ENCODE measurements at places on chromosomes 2 and 18. TPM values are rescaled to one million over a fixed set of nuclear protein-coding genes. Genes with fewer than 3 reads are reported as not detected.

The POTEJ gene
- not detected for total RNA-seq

The CAMKMT gene
- total RNA-seq = 3.8 TPM

The PARD3B gene
- total RNA-seq = 3.0 TPM

The MPHOSPH10 gene
- 21.7 TPM for total RNA-seq

The POTEI gene
- total RNA-seq = 0.05 TPM

The CEP192 gene
- 18.4 TPM for total RNA-seq

The MGAT4A gene
- 68.6 TPM for total RNA-seq

The ALKAL2 gene
- not detected for total RNA-seq

The C1QL2 gene
- not detected for total RNA-seq

The TDRD15 gene
- total RNA-seq = not detected

The TTC31 gene
- 22.0 TPM for total RNA-seq

The CD28 gene
- not detected for total RNA-seq

The GPR155 gene
- total RNA-seq = 0.74 TPM

The TLX2 gene
- total RNA-seq = not detected

The CHMP3 gene
- total RNA-seq = 61.3 TPM

The GPBAR1 gene
- not detected for total RNA-seq

The G6PC2 gene
- not detected for total RNA-seq

The CNGA3 gene
- total RNA-seq = 0.05 TPM

The POTEC gene
- total RNA-seq = not detected

The ATAD2B gene
- 4.7 TPM for total RNA-seq

The PKDCC gene
- 1.3 TPM for total RNA-seq

The DUSP2 gene
- 0.74 TPM for total RNA-seq

The GRB14 gene
- total RNA-seq = 2.6 TPM

The SERPINB3 gene
- not detected for total RNA-seq

The GLB1L gene
- total RNA-seq = 7.5 TPM

The CRYBA2 gene
- not detected for total RNA-seq

The HOXD10 gene
- 7.5 TPM for total RNA-seq

The B3GNT2 gene
- total RNA-seq = 24.0 TPM

The UCN gene
- total RNA-seq = not detected

The CD226 gene
- total RNA-seq = 0.13 TPM

The KCNG2 gene
- total RNA-seq = not detected

The TRABD2A gene
- 0.60 TPM for total RNA-seq

The KLHL30 gene
- not detected for total RNA-seq

The PRSS56 gene
- total RNA-seq = not detected

The ZC3H8 gene
- 3.3 TPM for total RNA-seq

The NT5C1B gene
- total RNA-seq = not detected

The BMP10 gene
- not detected for total RNA-seq

The ST6GAL2 gene
- total RNA-seq = not detected

The HOXD9 gene
- 13.6 TPM for total RNA-seq

The TUBA4B gene
- total RNA-seq = not detected

The CACNB4 gene
- not detected for total RNA-seq

The DNER gene
- total RNA-seq = 2.6 TPM

The ZRANB3 gene
- total RNA-seq = 4.9 TPM

The NIFK gene
- 54.8 TPM for total RNA-seq

The C1GALT1C1L gene
- not detected for total RNA-seq

The SLC39A10 gene
- 19.3 TPM for total RNA-seq

The CKAP2L gene
- total RNA-seq = 21.0 TPM

The RGPD3 gene
- total RNA-seq = 0.13 TPM

The MEP1B gene
- not detected for total RNA-seq
